ENCODE measurements at places on chromosomes 13 and 19.

DNA sequence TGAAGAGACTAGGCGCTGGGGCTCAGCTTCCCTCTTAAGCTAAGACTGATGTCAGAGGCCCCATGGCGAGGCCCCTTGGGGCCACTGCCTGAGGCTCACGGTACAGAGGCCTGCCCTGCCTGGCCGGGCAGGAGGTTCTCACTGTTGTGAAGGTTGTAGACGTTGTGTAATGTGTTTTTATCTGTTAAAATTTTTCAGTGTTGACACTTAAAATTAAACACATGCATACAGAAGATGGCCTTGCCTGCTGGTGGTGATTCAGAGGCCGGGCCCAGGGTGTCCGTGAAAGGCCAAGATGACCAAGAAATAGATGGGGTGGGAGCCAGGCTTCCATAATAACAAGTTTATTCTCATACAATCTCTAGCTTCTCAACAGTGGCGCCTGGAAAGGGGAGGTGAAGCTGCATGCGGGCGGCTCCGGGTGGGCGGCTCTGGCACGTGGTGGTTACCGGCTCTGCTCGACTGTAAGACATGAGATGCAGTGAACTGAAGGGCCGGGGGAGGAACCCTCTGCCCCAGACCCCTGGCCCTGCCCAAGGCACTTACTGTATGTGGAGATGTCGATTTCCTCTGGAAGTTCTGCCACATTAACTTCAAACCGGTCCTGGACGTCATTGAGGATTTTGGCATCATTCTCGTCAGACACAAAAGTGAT is 10.5 kb downstream of the DDX39A start:
- no peak for DNase-seq

DNA sequence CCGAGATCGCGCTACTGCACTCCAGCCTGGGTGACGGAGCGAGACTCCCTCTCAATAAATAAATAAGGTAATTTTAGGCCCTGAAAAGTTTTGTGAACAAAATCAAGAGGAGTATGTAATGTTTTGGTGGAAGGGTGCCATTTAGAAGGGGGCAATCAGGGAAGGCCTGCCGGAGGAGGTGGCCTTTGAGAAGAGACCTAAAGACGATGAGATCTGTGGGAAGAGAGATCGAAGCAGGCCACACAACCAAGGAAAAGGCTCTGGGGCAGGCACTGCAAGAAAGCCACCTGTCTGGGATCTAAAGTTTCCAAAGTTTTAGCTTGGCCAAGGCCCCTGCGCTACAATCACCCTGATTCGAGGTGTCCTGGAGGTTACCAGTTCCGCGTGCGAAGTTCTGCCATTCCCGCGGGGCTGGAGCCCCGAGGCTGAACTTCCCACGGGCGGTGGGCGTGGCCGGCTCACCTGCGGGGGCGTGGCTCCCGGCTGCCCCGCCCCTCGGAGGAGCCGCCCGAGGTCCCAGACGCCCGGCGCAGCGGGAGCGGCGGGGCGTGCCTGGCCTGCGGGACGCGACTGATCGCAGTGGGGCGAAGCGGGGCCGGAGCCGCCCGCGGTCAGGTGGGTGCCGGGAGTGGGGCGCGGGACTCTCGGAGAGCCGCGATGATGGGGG is at the start of gene KLC3:
TSS of gene KLC3 (plus strand) at position 519 of the 667 bp plus-strand sequence. CDS start 4,792 bp downstream, outside the sequence.
- DNase-seq = peak; percentile 45

DNA sequence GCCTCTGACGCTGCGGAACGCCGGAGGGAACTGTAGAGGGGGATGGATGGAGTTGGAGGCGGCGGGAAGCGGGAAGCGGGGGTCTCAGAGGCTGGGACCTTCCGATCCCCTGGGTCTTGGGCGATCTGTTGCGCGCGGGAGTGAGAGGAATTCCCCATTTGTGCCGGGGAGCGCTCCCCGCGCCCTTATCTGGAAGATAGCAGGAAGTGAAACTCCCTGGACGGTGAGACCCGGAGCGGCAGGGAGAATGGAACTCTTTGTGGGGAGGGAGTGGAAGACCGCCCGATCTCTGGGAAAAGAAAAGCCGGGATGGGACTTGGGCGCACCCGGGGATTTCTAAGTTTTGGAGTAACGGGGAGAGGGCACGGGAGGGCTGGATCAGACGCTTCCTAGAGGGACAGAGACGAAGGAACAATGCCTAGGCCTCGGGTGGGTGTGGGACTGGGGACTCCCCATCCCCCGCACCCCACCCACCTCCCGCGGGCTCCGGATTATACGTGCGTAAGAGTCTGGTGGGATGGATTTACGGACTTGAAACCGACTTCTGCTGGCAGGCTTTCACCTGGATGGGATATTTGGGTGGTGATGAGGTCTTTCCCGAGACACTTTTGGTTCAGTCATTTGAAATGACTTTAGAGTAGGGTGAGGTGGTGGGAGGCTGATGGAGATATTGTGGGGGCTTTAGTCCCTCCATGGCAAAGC is 495 bp downstream of the LSR start:
- DNase-seq = no peak

- DNase-seq = no peak
Measured at GRCh38 chr13:113224486-113224885, 15.1 kb downstream of the CUL4A start.

DNA sequence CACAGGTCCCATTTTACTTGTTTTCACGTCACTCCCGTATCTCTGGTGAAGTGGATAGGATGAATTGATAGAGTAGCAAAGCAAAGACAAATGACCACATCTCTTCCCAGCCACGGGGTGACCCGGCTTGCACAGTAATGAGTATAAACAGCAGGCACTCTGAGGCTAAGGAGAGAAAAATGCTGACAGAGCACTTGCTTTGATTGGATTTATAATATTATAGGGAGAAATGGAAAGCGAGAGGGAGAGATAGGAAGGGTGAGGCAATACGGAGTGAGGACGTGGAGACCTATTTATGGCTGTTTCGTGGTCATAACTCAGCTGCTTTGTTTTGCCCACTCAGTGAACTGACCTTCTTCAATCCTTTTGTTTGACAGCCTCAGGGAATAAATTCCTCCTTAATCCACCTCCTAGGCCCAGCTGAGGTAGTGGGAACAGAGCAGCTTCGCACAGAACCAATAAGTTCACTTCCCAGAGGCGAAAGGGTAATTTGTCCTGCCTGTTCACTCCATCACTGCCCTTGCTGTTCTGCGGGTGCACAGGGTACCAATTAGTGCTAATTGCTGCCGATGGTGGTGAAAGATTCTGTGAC is 68.6 kb downstream of the ERCC5 start:
- DNase-seq = no peak

GRCh38 chr13:36000028-36000427 is 131.2 kb downstream of the DCLK1 start:
- no peak for DNase-seq

- no peak for DNase-seq
Measured at GRCh38 chr13:52780611-52781010, 41.0 kb upstream of the CNMD start.

- no peak for DNase-seq
Measured at GRCh38 chr19:38024992-38025908, 118.2 kb downstream of the SIPA1L3 start.

DNA sequence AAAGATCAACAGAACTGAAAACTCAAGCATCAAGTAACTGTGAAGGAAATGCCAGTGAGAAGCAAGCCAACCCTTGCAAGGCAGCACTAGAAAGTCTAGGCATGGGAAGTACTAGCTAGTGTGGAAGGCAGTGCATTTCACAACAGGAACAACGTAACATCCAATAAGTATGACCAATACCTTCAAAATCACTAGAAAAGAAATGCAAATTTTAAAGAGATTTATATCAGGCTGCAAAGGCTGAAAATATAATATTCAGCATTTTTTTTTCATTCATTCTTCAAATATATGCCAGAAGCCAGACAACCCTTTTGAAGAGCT is 121.9 kb downstream of the DLEU7 start:
- no peak for DNase-seq

GRCh38 chr19:34712395-34713261 is 21.4 kb upstream of the ZNF181 start:
- peak; percentile 33 for DNase-seq

DNA sequence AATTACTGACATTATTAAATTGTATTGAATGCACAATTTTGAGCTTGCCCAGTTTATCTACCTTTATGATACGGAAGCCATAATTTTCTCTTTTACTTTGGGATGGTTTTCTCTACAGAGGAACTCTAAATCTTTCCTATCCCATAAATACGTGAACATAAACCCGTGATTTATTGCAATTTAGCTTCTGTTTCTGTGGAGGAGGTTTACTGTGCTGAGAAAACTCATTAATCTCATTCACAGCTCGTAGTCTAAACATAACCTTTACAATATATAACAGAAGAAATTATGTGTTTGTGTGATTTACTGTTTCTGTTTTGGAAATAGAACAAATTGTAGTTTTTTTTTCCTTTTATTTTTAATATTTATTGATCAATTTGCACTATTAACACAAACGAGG is 207.1 kb upstream of the PCDH9 start:
- no peak for DNase-seq

GRCh38 chr13:104782741-104783140 is 1716.5 kb upstream of the SLC10A2 start:
- no peak for DNase-seq

GRCh38 chr13:39322836-39323585 is 280.0 kb downstream of the LHFPL6 start:
- no peak for DNase-seq

GRCh38 chr19:51808333-51808986 is 13.5 kb downstream of the FPR3 start:
- no peak for DNase-seq

- no peak for DNase-seq
Measured at GRCh38 chr13:102452836-102453235, 51.0 kb upstream of the FGF14 start.

- no peak for DNase-seq
Measured at GRCh38 chr19:12751635-12752034, at the start of gene BEST2. Gene BEST2, plus strand, starts transcription at chr19:12751791. Its CDS starts 802 bp downstream, at chr19:12752593.

DNA sequence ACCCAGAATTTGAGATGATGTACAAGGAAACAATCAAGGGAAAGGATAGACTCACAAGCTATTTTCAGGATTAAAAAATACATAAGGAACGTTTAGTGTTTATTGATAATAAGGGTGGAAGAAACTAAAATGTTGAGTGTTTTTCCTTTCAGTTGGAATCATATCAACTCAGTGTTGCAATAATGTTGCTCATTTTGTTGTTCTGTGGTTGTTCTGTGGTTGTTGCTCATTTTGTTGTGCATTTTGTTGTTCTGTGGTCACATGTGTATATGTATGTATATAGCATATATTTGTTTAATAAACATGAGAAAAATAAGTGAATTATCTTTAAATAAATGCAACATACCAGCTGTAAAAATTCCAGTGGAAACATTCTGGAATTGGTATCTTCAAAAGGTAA is 262.4 kb upstream of the SPRY2 start:
- DNase-seq = no peak

DNA sequence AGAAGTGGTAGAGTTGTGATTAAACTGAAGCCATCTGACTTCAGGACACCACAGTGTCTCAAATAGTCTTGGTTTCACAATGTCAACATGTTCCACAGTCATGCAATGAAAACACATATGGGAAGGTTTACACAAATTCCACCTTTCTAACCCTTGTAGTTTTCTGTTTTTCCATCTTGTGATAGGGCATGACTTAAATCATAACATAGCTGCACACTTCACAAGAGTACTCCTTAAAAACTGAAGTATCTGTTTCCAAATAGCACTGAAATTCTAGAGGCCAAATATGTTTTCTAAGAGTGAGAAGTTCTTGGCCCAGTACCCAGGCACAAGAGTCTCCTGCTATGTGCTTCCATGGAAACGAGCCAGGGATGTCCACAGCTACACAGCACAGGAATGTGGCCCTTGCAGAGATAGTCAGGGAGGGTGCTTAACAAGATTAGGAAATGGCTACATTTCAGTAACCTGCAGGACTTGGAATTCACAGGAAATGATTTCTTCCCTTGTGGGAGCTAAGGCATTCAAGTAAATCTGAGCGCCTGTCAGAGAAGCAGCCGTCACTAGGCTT is 269.1 kb downstream of the NDFIP2 start:
- DNase-seq = no peak

DNA sequence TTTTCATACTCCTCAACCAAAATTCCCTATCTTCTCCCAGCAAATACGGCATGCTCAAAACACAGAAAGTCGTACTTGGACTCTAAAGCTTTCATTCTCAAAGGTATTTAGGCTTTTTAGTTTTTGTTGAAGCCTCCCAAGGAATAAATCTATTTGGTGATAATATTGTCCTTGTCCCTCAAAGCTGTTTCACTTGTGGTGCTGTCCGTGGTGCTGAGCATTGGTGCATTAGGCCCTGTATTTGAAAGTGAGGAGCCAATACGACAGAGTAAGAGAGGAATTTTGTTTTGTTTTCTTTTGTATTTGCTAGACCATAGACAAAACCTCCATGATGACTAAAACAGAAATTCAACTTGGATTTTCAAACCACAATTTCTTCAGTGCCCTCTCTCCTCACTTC is 3.2 kb upstream of the LGALS13 start:
- no peak for DNase-seq

DNA sequence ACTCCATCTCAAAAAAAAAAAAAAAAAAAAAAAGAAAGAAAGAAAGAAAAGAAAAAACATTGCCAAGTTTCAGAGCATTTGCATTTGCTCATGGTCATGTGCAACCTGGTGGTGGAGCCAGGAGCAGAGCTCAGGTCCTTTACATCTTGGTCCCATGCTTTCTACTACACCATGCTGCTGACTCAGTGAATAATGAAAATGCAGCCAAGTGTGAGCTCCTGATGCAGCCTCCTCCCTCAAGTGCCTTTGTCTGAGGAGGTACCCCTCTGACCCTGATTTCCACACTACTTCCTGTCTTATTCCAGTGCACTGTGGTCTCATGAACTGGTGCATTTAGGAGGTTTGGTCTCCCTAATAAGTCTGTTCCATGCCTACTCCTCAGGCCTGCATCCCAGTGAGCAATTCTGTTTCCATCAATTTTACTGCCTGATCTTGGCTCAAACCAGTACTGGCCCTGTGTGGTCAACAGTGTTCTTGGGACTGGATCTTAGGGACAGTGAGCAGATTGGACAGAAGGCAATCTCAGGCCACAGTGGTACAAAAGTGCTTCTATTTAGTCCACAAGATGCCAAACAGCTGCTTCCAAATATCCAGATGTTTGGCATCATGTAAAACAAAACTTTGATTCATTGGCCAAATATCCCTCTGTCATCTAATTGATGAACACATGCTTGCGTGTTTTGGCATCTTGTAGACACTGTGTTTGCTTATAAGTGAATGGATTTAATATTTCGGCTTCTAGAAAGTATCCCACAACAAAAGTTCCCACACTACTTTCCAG is 28.8 kb upstream of the LRCH1 start:
- no peak for DNase-seq

GRCh38 chr19:14950421-14950820 is 9.1 kb downstream of the OR7C2 start:
- DNase-seq = no peak

DNA sequence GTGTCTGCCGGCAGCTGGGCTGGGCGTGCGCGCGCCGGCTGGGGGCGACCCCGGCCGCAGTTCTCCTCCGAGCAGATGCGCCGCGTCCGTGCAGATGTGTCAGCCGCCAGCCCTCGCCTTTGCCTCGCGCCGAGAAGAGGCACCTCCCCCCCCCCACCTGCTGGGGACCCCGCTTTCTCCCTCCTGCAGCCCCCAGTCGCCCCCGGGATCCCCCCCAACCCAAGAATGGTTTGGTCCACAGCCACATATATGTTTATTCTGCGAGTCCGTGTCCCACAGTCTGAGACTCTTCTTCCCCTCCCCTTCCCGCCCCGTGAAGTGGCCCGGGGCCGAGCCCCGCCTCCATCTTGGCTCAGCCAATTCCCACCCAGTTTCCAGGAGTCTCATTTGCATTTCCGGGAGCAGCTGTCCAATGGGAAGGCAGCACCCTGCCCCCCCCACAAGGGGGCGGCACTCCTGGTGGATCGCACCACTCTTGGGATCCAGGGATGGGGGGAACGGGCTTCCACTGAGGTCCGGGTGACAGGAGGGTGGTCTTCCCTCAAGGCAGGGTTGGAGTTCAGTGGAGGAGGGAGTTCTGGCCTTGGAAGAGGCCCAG is 8.6 kb downstream of the ISOC2 start:
- no peak for DNase-seq
